ENCODE measurements at places on chromosomes 7 and 10.

DNA sequence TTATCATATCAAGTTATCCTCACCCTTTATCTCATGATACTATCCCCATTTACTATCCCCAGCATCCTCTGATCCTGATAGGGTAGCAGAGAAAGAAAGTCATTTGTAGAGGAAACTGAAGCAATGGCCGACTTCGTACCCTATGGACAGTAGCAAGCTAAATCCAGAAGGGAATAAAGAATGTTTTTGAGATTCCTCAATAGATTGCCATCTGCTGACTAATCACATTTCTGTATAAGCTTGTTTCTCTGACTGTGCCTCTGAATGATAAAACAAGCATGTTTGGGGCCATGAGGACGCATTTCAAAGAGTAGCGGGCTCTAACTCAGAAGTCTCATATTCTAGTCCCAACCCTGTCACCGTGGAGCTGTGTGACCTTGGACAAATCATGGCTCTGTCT is 13.2 kb upstream of the FAM107B start:
- no peak for DNase-seq

- DNase-seq: no peak
Measured at GRCh38 chr7:134834689-134835462, 55.4 kb downstream of the CALD1 start.

GRCh38 chr10:121792198-121792597 is 135.6 kb downstream of the ATE1 start:
- DNase-seq: no peak

GRCh38 chr7:71687831-71688599 is 556.1 kb downstream of the GALNT17 start:
- no peak for DNase-seq

GRCh38 chr10:72335394-72336258 is 19.1 kb downstream of the DNAJB12 start:
- DNase-seq: peak; percentile 81

DNA sequence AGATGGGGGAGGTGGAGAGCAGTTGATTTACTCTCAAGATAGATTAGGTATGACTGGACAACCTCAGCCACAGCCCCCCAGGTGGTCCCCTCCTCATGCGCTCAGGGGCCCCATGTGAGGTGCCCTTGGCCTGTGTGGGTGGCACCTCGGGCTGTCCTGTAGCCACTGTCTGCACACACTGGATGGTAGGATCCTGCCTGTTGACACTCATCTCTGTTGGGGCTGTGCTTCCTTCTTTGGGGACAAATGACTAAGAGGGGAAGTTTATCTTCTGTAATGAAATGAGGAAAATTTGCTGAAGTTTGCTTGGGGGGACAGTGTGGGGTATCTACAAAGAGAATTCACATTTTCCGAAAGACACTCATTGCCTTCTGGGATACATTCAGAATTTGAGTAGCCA is 53.6 kb upstream of the ANTXRL start:
- DNase-seq: peak; percentile 7

DNA sequence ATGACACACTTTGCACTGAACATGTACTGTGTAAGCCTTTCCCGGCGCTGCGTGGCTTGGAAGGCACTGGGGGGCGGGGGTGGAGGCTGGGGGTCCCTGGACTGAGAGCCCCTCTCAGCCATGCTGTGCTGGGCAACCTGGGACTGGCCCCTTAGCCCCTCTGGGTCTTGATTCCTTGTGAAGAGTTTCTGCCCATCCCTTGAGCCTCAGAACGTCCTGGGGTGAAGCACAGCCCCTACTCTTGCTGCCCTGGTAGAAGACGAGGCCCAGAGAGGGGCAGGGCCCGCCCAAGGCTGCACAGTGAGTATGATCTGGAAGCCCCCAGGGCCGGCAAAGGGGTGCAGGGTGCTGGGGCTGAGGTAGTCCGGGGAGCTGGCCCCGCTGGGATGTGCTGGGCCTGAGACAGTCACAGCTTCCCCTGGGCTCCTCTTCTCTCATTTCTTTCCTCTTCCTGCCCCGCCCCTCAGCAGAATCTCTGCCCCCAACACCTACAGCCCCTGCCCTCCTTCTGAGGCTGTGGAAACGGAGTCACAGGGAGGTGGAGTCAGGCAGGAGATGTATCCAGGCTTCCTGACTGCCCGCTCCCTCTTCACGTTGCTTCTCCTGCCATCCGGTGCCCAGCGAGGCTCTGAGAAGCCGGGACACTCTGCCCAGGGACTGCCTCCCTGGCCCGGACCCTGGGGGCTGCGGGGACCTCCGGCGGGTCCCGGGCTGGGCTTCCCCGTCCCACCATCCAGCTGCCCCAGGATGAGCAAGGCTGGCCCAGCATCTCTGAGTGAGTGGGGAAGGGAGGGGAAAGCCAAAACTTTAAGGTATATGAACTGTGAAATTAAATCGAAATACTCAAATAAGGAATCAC is 60.5 kb downstream of the UNCX start:
- DNase-seq: no peak

DNA sequence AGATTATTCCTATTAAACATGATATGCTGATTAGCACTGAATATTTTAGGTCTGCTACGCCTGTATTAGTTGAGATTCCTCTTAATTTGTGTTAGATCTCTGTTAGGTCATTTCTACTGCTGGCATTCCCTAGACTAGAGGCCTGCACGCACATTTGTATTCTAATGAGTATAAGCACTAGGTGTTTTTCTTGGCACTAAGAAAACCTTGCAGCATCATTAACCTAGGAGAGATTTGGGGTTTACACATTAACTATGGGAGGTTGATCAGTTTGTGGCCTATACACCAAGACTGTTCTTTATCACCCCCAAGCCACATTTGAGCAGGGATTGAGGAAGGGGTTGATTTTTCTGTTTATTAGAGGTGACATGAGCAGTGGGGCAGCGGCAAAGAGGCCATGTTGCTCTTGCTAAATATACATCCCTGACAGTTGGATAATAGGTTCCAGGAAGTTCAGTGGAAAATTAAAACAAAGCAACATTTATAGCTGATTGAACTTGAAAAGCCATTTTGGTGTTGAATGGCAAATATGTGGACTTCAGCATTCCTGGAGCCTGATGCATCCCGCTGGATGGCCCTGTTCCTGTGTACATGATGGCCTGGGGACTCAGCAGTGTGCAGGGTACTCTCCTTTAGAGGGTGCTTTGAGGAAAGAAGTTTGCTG is 65.2 kb downstream of the GBF1 start:
- DNase-seq: no peak

- peak; percentile 42 for DNase-seq
Measured at GRCh38 chr10:11098666-11099065, 81.0 kb downstream of the CELF2 start.

GRCh38 chr10:22251751-22252223 is 34.0 kb upstream of the EBLN1 start:
- peak; percentile 80 for DNase-seq

DNA sequence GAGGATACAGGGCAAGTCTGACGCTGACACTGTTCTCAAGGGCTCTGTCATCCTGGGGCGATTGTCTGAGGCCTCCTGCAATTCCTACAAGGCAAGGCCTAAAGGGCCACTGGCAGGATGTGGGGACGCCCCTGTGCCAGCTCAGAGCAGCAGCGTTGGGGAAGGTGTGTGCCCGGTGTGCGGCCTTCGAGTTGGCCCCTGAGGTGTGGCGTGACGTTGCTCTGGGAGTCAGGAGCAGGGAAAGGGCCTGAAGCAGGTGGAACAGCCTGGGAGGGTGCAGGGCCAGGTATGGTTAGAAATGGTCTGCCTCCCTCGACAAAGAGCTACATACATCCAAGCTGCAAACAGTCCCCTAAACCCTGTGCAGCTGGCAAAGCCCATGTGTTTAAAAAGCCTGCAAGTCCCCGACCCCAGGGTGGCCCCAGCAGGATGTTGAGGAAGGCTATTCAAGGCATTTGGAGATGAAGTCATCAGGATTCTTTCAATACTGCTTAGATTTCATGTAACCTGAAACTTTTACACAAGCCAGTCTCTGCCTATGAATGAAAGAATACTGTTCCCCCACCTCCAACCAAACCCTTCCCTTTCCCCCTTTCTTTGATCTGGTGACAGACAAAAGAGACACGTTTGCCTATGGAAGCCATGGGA is 142.5 kb upstream of the TNS3 start:
- DNase-seq: no peak

Data from femur (tissue), 1 donor.